ENCODE measurements at places on chromosomes 4 and X.

DNA sequence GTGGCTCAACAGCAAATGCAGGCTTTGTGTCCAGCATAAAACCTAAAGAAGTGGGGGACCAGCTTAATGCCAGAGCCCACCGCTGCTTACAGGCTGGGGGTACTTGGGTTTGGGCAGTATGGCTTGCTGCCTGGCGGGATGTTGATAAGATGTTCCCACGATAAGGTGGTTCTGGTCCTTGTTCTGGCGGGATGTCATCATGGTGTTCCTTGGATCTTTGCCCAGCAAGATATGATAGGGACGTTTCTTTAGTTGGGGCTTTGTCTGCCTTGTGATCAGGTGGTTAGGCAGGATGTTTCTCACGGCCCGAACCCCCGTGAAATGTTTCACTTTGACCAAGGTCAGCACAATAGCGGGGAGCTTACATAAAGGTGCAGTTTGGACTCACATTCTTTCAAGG, 35.3 kb downstream of the PNPLA4 start:
- no peak for DNase-seq

DNA sequence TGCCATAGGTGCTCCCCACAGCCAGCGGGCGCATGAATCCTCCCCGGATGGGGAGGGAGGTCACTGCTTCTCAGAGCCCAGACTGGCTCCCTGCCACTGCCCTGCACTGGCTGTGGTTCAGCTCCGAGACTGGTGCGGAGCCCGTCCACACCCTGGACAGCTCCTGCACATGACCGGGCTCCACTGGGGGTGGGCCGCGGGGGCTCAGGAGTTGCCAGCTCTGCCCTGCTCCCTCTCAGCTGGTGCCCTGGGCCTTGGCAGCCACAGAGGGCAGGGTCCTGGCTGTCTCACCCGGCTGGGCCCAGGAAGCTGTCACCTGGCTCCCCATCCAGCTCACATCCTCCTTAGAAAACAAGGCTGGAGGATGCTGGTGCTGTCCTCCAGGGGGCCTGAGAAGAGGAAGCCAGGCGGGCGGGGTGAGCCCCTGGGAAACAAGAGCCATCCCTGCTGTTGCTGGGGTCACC, 64.9 kb upstream of the ADRA2C start:
- DNase-seq = no peak

DNA sequence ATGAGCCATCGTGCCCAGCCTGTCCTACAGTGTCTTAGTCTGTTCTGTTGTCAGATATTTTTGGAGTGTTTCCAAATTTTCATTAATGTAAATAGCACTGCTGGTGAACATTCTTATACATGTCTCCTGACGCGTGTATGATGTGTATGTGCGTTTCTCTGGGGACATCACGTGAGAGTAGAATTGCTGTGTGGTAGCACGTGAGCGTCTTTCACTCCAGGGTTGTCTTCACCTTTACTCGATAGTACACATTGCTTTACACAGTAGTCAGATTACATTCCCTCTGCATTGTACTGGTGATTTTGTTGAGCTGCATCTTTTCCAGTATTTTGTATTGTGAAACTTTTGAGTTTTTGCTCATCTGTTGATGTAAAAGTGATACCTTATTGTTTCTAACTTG, 60.0 kb downstream of the ARHGAP10 start:
- no peak for DNase-seq

- DNase-seq = no peak
Observed at GRCh38 chr4:93182722-93183121, 645.8 kb upstream of the ATOH1 start.

- no peak for DNase-seq
Observed at GRCh38 chr4:120682981-120683380, 239.5 kb downstream of the PRDM5 start.

GRCh38 chrX:63758011-63758410, 27.0 kb downstream of the ARHGEF9 start:
- DNase-seq = no peak

- DNase-seq = no peak
Observed at GRCh38 chrX:38704146-38704882, 96.9 kb upstream of the MID1IP1 start.

DNA sequence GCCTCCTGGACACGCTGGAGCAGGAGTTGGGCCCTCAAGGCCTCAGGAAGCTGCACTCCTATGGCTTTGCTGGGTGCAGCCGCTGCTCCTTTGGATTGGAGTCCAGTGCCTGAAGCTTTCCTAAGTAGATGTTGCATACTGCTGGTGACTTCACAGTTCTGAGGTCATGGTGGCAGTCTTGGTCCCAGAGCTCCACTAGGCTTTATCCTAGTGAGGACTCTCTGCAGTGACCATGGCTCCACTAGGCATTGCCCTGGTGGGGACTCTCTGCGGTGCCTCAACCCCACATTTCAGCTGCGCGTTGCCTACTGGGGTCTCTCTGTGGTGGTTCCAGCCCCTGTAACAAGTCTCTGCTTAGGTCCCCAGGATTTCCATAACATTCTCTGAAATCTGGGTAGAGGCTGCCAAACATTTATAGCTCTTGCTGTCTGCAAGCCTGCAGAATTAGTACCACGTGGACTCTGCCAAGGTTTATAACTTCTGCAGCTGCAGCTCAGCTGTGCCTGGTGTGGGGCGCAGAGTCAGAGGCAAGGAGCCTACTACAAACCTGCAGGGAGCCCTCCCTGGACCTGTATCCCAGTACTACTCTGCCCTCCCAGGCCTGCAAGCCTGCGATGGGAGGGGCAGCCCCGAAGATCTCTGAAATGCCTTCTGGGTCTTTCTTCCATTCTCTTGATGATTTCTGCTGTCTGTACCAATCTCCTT, 46.0 kb upstream of the NFKB1 start:
- DNase-seq = no peak

- DNase-seq = no peak
Observed at GRCh38 chr4:80221161-80221560, 23.9 kb downstream of the PRDM8 start.

- no peak for DNase-seq
Observed at GRCh38 chr4:8171984-8172924, 13.6 kb upstream of the ABLIM2 start.

- no peak for DNase-seq
Observed at GRCh38 chrX:69234624-69235023, 69.4 kb upstream of the PJA1 start.

- no peak for DNase-seq
Observed at GRCh38 chr4:38313175-38313574, 350.8 kb upstream of the KLF3 start.

DNA sequence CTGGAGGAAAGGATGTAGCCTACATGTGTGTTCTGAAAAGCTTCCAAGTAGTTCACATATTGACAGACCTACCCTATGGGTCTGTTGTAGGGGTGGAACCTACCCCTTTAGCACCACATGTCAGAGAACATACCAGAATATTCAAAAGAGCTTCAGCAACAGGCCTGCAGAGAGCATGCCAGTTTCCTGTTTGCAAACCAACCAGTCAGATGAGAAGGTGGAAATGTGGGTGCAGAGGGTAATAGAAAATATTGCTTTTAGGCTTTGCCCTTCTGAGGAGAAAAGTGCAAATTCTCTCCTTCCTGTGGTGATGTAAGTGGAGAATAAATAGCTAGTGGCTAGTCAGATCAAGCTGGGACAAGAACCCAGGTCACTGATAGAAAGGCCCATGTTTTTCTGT, 16.4 kb downstream of the INTS6L start:
- no peak for DNase-seq

DNA sequence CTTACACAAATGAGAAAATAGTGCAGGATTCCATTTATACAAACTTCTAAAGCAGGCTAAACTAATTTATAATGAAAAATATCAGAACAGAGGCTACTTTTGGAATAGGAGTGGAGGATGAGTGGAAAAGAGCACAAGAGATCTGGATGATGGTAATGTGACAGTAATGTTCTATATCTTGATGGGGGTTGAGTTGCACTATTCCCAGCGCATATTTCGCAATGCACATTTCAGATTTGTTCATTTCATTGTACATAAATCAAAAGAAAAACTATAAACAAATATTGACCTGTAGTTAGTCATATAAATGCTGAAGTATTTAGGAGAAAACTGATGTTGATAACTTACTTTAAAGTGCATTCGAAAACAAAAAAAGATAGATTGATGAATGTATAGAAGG, 177.0 kb upstream of the MAOA start:
- DNase-seq = no peak

- DNase-seq = no peak
Observed at GRCh38 chrX:56798866-56799758, 70.1 kb downstream of the NBDY start.

GRCh38 chr4:166044871-166045270, 171.8 kb downstream of the TLL1 start:
- no peak for DNase-seq

DNA sequence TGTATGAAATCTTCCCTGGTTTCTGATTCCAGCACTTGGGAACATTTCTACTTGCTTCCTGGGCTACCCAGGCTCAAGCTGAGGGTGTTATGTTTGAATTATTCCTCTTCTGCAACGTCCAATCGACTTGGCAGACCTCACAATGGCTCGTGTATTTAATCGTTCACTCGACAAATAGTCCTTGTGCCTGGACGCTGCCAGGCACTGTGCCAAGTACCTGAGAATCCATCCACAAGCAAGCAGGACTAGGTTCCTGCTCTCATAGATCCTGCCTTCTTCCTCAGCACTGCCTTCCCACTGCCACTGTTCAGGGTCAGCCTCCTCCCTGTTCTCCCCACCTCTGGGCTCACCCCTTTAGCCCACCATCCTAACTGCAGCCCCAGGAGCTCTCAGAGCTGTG, 113.3 kb downstream of the EFNB1 start:
- no peak for DNase-seq

GRCh38 chrX:19673375-19674040, 158.2 kb upstream of the MAP3K15 start:
- DNase-seq = no peak

DNA sequence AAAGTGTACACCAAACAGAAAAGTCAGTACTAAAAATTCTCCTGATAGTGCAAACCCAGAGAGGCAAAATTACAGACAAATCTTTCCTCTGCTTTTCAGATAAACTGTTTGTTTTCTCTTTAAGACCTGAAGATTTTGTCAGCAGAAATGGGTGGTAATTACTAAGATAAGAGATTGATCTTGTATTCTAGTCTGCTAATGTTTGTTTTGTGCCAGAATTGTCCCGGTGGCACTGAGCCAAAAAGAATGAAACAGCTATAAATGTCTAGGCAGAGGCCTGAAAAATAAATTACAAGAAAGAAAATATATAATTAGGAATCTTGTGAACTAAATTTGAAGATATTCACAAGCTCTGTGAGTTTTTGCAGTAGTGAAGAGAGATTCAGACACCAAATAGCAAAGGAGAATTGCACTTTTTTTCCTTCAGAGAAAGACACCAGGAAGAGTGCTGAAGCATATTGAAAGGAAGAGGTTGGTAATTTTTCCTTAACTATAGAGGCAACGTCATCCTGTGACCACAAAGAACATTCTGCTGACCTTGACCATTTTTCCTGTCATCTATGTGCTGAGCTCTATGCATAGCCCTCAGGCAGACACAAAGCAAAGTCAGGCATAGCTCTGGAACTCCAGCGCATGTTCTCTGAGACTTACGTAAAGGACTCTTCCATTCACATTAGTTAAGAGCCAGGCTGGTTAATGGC, 314.5 kb upstream of the RASGEF1B start:
- no peak for DNase-seq

GRCh38 chr4:54276641-54277430, 47.7 kb downstream of the PDGFRA start:
- DNase-seq = no peak

DNA sequence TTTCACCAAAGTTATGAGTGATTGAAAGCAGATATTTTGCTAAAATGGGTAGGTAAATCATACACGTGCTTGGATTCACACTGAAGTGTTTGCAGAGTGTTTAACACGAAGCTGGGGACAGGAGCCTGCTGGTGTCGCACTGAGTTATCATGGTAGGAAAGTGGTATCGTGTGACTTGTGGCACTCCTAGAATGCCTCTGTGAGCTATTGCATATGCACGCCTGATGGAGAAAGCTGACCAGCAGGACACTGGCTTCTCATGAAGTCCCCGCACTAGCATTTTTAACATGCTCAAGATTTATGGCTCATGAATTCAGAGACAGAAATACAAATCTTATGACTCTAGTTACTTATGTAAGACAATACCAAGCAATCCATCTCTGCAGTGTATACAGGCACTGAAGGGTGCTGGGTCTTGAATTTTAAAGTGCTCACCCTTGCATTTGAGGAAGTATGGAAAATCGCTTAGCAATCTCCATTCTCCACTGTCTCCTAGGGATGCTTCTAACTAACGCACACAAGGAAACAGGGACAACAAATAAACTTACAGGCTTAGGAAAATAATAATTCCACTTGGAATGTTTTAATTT, 19.8 kb downstream of the VCX3B start:
- no peak for DNase-seq

- DNase-seq = no peak
Observed at GRCh38 chr4:151198748-151199147, 78.2 kb upstream of the PRSS48 start.

DNA sequence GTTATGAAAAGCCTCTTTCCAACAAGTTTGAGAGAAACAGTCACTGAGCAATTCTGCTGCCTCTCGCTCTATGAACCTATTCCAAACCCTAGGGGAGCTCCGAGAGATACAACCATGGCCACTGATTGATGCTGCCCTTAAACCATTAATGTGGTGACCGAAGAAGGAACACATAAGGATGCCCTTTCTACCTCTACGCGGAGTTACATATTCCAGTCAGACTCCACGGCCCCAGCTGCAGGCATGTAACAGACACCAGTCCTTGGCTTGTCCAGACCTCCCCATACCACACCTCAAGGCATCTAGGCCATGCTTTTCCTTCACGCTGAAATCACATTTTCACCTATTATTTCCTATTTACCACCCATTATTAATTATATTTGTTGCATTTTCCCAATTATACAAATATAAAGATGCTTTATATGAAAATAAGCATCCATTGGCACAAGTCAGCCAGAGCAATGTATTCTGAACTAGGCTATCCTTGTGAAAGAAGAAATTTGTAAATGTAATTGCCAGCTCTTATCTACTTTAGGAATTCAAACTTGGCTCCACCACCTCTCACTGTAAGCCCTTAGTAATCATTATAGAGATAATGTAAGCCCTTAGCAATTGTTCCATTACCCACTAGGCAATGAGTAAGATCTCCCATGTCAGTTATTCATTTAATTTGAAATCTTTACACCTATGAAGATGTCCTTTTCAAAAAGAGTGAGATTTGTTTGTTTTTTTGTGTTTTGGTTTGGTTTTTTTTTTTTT, 338.4 kb downstream of the NR3C2 start:
- no peak for DNase-seq

DNA sequence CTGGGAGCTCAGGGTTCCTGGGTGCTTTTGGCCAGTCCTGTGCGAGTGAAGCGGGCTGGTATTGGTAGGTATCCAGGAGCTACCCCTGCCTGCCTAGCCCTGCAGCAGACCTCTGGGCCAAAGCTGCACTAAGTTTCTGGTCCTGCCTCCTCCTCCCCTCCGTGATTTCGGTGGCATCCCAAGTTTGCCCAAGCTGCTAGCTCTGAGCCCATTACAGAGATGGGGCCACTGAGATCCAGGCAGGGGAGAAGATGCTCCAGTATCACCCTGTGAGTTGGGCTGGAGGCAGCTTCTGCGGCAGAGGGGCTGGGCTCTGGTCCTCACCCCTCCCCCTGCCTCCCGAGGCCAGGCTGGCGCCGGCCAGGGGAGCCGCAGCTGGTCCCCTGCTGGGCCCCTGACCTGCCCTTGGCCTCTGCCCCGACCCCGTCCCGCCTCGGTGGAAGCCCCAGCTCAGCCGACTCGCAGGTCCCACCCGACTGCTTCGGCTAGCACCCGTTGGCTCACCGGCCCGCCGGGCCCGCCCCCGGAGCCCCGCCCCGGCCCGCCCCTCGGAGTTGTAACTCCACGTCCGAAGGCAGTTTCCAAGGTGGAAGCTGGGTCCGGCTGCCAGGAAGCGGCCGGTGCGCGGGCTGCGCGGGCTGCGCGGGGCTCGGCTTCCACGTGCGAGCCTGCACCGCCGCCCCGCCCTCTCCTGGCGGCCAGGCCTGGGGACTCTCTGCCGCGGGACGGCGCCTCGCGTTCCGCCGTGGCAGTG, at the start of gene DUSP9:
Gene DUSP9, plus strand, starts transcription at position 584 of the 754 bp plus-strand sequence. CDS start 751 bp downstream, outside the sequence.
- peak; percentile 58 for DNase-seq

All from progenitor cell of endocrine pancreas (in vitro differentiated cells).